ENCODE measurements at places on chromosomes 12 and 14.

- DNase-seq = no peak
Observed at GRCh38 chr14:96102081-96102856, 63.1 kb downstream of the C14orf132 start.

- no peak for DNase-seq
Observed at GRCh38 chr14:75260025-75260763, 18.4 kb upstream of the FOS start.

- no peak for DNase-seq
Observed at GRCh38 chr12:129571901-129572494, 331.8 kb downstream of the TMEM132D start.

- DNase-seq = no peak
Observed at GRCh38 chr14:35855876-35856481, 29.8 kb downstream of the BRMS1L start.

GRCh38 chr14:79992407-79993198 is 218.7 kb downstream of the DIO2 start:
- no peak for DNase-seq

DNA sequence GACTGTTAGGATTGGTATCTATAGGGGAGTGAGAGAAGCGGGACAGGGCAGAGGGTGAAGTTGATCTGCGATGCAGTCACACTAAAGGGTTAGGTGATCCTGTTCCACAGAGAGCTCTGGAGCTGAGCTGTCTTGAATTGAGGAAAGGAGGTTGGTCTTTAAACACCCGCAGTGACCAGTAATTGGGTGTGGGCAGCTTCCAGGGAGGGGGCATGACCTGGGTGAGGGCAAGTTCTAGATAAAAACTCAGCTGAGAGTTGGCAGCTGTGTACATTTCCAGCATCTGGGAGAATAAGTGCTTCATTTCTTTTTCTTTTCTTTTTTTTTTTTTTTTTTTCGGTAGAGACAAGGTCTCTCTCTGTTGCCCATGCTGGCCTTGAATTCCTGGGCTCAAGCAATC is 35.1 kb downstream of the RDH12 start:
- DNase-seq = no peak

- no peak for DNase-seq
Observed at GRCh38 chr12:92921877-92922276, 7.2 kb downstream of the EEA1 start.

GRCh38 chr14:56580221-56580711 is 668 bp downstream of the TMEM260 start:
- no peak for DNase-seq

- no peak for DNase-seq
Observed at GRCh38 chr12:969821-970220, 20.3 kb upstream of the RAD52 start.

- no peak for DNase-seq
Observed at GRCh38 chr12:121793440-121793837, at the start of gene RHOF. RHOF (minus strand) TSS chr12:121793688; CDS start chr12:121793633, 55 bp downstream.

DNA sequence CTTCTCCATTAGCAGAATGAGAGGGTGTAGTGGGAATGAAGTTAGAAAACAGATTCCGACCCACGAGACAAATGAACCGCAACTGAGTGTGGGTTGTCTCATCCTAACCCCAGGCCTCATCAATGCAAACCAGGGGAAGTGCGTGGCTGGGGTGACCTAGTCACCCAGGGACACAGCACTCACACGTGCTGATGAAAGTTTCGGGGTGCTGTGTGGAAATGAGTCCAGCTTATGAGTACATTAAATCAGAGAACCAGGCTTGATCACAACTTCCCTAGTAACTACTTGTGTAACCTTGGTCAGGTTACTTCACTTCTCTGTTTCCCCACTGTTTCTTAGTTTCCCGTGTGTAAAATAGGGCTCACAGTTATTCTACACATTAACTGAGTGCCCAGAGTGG is 95.4 kb upstream of the CDKN3 start:
- DNase-seq = no peak

DNA sequence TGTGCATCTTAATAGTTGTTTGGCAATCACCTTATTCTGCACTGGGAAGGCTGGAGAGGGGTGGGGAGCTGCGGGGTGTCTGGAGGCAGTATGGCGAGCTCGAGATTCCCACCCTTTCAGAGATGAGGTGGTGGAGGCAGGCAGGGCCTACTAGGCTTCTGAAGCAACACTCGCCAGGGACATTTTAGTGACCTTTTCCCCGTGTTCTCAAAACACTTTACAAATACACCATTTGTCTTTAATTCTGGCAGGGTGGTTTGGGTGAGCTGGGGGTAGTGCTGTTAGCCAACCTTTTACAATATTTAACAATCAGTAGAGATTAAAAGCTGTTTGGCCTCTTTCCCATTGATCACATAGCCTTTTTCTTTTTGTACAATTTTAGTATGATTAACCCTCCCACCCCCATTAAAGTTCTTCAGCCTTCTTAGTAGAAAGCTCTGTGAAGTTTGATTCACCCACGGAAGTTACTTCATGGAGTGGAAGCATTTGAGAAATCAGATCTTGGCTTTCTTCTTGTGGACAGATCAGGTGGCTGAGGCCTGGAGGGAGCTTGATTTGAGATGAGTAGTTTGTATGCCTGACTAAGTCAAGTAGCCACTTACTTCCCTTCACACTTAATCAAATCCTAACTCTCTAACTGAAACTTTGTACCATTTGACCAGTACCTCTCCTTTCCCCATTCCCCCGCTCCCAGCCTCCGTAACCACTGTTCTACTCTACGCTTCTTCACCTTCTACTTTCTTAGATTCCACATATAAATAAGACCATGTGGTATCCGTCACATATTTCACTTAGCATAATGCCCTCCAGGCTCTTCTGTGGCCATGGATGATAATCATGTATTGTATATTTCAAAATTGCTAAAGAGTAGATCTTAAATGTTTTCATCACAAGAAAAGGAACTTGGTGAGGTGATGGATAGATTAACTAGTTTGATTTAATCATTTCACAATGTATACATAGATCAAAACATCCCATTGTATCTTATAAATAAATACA is 41.0 kb downstream of the TRAF3 start:
- DNase-seq = no peak

DNA sequence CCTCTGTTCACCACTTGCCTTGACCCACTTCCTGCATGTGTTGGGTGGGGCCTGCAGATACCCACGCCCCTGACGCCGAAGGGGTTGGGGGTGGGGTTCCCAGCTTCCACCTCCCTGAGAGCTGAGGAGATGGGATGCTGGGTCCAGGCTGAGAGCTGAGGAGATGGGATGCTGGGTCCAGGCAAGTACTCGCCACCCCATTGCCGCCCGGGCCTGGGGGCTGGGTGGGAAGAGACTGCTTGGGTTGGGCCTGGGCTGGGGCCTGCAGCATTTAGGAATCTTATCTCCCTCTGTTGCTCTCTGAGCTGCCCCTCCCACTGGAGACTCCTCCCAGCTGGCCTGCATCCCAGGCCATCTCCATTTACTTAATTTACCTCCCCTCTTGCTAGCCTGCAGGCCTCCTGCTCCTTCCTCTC is 17.4 kb downstream of the TEAD4 start:
- no peak for DNase-seq

DNA sequence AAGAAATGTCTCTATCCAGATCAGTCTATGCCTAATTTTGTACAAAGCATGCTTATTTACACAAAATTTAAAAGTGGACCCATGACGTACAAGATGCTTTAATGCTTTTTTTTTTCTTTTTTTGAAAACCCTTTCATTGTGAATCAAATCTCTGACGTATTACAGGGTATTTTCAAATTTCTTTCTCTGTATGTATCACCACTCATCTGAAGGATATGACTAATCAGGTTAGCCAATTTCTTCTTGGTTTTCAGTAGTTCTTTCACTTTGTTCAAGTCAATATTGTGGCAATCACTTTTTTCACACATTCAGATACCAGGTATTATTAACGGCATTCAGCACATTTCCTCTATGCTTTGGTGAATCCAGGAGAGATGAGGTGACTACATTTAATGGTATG is 685.3 kb downstream of the TRHDE start:
- no peak for DNase-seq

DNA sequence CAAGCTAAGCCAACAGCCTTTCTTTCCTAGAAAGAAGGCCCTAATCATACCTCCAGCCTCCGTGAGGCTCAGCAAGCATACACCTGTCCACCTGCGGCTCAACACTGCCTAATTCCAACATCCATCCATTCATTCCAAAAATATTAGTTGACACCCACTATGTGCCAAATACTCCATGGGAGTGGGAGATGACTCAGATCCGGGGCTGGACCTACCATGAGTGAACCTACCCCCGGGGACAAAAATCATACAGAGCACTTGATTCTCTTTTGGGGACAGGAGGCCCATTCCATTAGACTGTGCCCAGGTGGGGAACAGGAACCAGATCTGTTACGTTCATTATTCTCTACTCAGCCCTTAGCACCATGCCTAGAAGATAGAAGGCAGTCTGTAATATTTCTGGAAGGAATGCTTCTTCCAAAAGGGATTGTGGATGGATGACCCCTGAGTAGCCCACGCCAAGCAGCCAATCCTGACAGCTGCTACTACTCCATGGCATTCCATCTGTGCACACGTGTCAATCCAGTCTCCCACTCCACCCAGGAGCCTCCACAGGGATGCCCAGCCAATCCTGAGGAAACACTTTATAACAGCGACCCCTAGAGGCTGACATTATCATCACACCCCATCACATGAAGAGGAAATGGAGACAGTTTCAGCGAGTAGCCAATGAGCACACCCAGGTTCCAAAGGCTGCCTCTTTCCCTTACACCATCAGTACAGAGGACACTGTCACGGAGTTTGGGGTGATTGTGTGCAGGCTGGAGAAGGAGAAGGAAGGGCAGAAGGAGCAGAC is 170.7 kb downstream of the ESRRB start:
- no peak for DNase-seq

GRCh38 chr12:63916561-63917476 is 72.3 kb downstream of the SRGAP1 start:
- DNase-seq = no peak

GRCh38 chr12:102970780-102971179 is 13.3 kb downstream of the ASCL1 start:
- DNase-seq = no peak

GRCh38 chr12:111677186-111677585 is 8.6 kb downstream of the BRAP start:
- no peak for DNase-seq

GRCh38 chr12:29783773-29784666 is at the start of gene TMTC1:
TMTC1 (minus strand) TSS chr12:29783942; CDS start chr12:29783751, 191 bp downstream.
- no peak for DNase-seq

DNA sequence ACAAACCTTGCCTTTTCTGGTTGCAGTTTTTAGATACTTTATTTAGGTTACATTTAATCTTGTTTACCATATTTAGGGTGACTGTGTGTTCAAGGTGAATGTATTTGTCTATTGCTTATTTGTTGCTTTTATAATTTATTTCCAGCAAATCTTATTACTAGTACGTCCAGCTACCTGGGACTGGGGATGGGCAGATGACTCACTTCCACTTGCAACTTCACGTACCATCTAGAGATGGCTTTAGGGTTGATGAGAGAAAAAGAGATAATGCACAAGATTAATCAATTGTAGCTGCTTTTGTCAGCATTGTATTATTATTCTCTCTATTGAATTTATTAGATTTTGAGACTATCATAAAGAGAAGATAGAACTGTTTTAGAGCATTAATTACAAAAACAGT is 5.1 kb downstream of the MIPOL1 start:
- DNase-seq = no peak

DNA sequence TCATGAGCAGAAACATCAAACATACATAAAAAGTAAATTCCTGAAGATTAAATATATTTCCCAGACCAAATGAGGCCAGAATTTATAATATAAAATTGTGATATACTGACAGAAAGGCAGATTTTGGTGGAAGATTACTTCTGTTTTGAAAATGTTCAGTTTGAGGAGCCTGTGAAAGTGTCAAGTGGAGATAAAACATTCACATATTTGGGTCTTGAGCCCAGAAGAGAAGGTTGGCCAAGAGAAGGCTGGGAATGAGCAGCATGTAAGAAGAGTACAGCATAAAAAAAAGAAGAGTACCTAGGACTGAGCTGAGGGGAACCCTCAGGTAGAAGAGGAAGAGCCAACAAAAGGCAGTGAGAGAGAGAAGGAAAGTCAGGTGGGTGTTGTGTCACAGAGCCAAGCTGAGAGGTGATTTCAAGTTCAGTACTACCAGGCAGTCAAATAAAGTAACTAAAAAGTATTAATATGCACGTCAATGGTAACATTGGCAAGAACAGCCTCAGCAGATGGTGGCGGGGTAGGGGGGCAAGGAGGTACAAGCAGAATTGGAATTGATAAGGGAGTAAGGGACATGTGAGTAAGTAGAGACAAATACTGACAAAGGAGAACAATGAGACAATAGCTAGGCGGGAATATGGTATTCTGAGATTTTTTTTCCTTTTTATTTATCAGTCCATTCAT is 120.7 kb upstream of the TTC7B start:
- DNase-seq = no peak

DNA sequence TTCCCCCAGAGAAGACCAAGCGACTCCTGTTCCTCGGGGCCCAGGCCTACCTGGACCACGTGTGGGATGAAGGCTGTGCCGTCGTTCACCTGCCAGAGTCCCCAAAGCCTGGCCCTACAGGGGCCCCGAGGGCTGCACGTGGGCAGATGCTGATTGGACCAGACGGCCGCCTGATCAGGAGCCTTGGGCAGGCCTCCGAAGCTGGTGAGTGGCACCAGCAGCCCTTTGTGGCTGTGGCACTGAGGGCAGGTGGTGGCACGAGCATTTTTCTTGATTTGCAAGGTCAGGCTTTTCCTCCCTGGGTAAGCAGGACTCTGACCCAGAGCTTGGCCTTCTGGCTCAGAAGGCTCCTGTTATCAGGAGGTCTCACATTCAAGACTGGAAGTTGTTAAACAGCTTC is 2.7 kb downstream of the SIVA1 start:
- DNase-seq = no peak

DNA sequence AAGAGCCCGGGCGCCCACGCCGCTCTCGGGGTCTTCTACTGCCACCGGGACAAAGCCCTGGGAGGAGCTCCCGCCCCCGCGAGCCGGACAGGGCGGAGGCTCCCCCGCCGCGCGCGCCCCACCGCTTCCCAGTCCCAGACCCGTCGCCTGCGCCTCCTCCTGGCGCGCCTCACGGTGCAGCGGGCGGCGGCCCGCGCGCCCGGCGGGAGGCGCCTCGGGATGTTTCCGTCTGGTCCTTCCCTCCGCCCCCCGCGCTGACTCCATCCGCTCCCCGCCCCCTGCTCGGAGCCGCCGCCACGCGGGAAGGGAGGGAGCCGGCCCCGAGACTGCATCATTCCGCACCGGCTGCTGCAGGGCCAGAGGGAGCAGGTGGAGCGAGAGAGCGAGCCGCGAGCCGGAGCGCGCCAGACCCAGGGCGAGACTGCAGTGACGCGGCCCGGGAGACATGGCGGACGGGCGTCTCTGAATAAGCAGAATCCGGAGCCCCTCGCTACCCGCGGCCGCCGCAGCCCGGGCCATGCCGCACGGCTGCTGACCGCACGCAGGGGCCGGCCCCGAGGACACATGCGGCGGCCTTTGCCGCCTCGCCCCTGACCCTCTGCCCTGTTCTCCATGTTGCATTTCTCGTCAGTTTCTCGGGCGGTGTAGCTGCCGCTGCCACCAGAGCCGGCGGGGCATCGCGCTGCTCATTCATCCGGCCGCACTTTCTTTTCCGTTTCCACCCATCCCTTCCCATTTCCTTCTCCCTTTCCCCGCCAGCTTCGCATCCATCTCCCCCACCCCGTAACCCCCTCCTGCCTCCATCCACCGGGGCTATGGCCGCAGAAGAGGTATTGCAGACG is at the start of gene BICD1:
TSS of gene BICD1 (plus strand) at position 331 of the 842 bp plus-strand sequence. CDS start at position 816, 485 bp downstream.
- DNase-seq = peak; percentile 29

- DNase-seq = no peak
Observed at GRCh38 chr12:109291521-109292341, 17.4 kb downstream of the FOXN4 start.

GRCh38 chr12:52708010-52708409 is 4.7 kb upstream of the KRT77 start:
- DNase-seq = no peak
